ENCODE measurements at places on chromosomes 7 and 10.

DNA sequence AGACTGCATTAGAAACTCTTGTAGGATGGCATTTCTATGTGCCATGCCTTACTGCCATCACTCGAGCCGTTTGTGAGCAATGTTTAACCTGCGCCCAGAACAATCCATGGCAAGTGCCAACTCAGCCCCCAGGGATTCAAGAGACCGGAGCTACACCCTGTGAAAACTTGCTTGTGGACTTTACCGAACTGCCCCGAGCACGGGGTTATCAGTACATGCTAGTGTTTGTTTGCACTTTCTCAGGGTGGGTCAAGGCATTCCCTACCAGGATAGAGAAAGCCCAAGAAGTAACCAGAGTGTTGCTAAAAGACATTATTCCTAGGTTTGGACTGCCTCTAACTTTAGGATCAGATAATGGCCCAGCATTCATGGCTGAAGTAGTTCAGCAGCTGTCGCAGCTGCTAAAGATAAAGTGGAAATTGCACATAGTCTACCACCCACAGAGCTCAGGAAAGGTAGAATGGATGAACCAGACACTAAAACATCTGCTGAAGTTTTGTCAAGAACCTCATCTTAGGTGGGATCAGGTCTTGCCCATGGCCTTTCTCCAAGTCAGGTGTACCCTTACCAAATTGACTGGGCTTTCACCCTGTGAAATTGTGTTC lies 8.9 kb upstream of the CYREN start:
- H3K4me3 ChIP-seq: no peak overlapping the region
- H3K27ac ChIP-seq: no peak overlapping the region
- H3K27me3 ChIP-seq: no peaks in the 10 kb centered on the region
- H3K36me3 ChIP-seq: peaks cover 14% of the 10 kb centered on the region
- no peak for DNase-seq
- peaks cover 6% of the 10 kb centered on the region for H3K4me1 ChIP-seq

GRCh38 chr7:131341690-131342089 lies 14.0 kb downstream of the MKLN1 start:
- H3K36me3 ChIP-seq: no peaks in the 10 kb centered on the region
- DNase-seq: no peak
- H3K27ac ChIP-seq: no peak overlapping the region
- no peak overlapping the region for H3K4me3 ChIP-seq

DNA sequence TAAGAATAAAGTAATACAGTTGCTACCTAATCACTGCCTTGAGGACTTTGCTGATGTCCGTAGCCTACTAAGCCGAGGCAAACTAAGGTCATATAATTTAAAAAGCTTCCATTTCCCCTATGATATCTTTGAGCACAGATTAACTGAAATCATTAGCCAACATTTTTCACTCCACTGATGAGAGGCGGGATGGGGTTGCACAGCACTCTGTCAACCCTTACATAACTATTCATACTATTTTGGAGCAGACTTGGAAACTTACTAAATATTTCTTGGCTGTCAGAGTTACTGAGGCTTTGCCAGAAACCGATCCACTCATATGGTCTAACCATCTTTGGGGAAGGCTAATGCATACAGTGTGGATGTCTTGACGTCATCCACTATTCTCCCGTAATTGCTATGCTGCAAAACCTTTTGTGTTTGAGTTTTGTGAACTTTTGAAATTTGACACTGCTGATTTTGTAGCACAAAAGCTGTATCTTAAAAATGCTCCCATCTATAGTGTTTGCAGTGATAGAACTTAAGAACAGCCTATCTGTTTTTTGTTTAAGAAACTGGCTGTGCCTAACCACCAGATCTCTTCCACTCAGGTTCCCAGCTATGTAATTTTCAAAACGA lies 248.7 kb downstream of the TSPAN12 start:
- H3K36me3 ChIP-seq: no peaks in the 10 kb centered on the region
- H3K27me3 ChIP-seq: no peaks in the 10 kb centered on the region
- no peak overlapping the region for H3K27ac ChIP-seq
- no peak overlapping the region for H3K4me3 ChIP-seq
- H3K4me1 ChIP-seq: no peaks in the 10 kb centered on the region

DNA sequence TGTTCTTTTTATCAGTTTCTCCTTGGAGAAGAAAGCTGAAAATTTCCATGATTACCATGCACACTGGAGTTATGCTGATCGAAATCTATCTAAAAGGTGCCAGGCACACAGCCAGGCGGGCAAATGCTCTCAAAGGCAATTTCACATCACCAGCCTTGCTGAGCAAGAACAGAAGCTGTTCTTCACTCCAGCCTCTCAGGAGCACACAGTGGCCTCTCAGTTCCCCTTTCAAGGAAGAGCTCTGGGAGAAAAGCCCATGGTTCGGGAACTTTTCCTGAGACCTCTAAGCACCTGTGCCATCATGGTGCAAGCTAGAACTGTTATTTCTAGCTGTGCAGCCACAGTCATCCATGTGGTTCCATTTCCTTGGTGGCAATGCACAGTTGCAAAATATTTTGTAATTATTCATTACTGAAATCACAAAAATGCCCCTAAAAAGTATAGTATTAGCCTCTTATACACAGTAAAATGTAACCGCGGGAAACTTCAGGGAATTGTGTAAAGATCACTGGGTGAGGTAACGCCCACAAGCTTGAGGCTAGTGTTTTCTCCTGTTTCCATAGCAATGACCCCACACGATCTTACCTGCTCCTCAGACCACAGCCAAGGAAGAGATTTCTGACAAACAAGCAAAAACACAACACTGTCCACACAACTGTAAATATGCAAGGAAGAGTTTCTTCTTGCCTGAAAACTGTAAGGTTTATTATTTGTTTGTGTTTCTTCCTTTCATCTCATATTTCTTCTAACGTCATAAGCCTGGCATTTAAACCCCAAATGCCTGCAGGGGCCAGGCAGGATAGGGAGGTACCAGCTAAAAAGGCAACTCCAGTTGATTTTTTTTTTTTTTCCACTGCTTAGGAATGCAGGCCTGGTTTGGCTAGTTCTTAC lies 121.2 kb downstream of the FAM107B start:
- H3K4me1 ChIP-seq: peaks cover 4% of the 10 kb centered on the region
- H3K36me3 ChIP-seq: no peaks in the 10 kb centered on the region
- no peaks in the 10 kb centered on the region for H3K27me3 ChIP-seq
- peak; percentile 60 for DNase-seq

DNA sequence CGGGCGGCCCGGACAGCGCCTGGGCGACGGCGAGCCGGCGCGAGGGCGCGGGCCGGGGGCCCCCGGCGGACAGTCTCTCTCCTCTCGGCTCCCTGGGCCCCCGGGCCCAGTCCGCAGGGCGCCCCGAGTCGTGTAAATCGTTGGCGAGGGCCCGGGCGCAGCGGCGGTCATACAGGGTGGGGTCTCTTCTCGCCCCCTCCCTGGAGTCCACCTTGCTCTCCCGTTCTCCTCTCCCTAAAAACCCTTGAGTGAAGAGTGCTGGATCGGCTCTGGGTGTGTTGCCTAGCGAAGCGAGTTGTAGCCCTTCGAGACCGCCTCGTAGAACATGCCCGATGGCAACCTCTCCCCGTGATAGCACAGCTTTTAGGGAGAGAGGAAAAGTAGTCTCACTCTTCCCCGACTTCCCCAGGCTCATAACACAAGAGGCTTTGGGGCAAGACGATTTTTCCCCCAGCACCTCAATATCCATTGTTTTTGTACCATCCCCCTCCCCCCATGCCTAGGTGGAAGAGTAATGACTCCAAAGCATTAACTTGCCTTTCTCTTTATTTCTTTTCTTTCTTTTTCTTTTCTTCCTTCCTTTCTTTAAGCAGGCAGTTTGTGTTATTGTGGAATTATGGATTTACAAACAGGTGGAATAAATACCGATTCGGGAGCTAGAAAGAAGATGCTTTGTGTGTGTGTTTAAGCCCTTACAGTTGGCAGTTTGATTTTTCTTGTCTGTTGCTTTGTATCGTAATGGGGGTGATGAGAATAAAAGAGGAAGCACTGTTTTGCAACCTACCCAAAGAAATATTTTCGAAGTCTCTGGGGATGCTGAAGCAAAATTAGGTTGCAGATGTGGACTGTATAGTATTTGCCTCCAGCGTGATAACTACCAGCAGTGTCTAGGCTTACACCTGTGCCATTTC lies 822 bp downstream of the SHOC2 start:
- peak; percentile 52 for DNase-seq
- no peaks in the 10 kb centered on the region for H3K36me3 ChIP-seq
- no peaks in the 10 kb centered on the region for H3K27me3 ChIP-seq
- H3K4me1 ChIP-seq: no peaks in the 10 kb centered on the region
- H3K4me3 ChIP-seq: peak overlapping the region; percentile 82

- peaks cover 12% of the 10 kb centered on the region for H3K4me1 ChIP-seq
- H3K36me3 ChIP-seq: no peaks in the 10 kb centered on the region
Measured at GRCh38 chr10:103635580-103635979, 142.1 kb downstream of the NEURL1 start.

- H3K4me3 ChIP-seq: no peak overlapping the region
- H3K4me1 ChIP-seq: no peaks in the 10 kb centered on the region
- no peaks in the 10 kb centered on the region for H3K36me3 ChIP-seq
- no peak overlapping the region for H3K27ac ChIP-seq
- no peaks in the 10 kb centered on the region for H3K27me3 ChIP-seq
- no peak for DNase-seq
Measured at GRCh38 chr7:38385682-38386081, 112.2 kb upstream of the TARP start.

DNA sequence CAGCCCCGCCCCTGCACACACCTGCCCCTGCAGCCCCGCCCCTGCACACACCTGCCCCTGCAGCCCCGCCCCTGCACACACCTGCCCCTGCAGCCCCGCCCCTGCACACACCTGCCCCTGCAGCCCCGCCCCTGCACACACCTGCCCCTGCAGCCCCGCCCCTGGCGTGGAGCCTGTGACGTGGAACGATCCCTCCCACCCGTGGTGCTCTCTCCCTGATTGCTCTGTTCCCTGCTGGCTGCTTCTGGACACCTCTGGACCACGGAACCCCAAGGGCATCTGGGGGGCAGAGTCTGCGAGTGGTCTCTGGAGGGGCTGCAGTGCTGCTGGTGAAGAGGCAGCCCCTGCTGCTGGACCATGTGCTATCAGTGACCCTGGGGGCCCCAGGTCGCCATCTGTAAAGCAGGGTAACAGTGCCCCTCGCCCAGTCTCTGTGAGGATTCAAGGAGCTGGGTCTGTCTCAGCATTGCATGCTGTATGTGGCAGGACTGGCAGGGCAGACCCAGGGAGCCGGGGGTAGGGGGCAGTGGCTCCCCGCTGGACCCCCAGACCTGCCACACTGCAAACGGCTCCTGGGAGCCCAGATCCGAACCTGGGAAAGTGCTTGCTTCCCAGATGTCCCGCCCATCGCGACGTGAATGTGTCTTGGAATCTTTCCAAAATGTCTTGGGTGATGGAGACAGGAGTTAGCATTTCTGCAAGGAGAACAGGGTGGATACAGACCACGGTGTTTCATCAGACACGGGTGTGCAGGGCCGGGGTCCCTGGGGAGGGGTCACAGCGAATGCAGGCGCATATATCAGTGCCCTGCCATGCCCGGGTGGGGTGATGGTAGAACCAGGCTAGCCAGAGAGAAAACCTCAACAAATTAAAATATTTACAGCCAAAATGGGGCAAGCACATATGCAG lies 27.9 kb upstream of the NKX6-2 start:
- H3K4me1 ChIP-seq: no peaks in the 10 kb centered on the region
- DNase-seq: no peak
- no peak overlapping the region for H3K27ac ChIP-seq
- H3K27me3 ChIP-seq: no peaks in the 10 kb centered on the region

- H3K4me3 ChIP-seq: no peak overlapping the region
- H3K36me3 ChIP-seq: no peaks in the 10 kb centered on the region
- H3K4me1 ChIP-seq: no peaks in the 10 kb centered on the region
- DNase-seq: no peak
- H3K27ac ChIP-seq: no peak overlapping the region
Measured at GRCh38 chr7:15798081-15798480, 111.6 kb upstream of the MEOX2 start.

- no peaks in the 10 kb centered on the region for H3K36me3 ChIP-seq
- H3K4me1 ChIP-seq: no peaks in the 10 kb centered on the region
- H3K4me3 ChIP-seq: no peak overlapping the region
Measured at GRCh38 chr7:21463524-21463923, 35.6 kb downstream of the SP4 start.

- no peak overlapping the region for H3K4me3 ChIP-seq
- DNase-seq: no peak
- H3K36me3 ChIP-seq: no peaks in the 10 kb centered on the region
Measured at GRCh38 chr10:61548364-61548763, 95.2 kb upstream of the TMEM26 start.

DNA sequence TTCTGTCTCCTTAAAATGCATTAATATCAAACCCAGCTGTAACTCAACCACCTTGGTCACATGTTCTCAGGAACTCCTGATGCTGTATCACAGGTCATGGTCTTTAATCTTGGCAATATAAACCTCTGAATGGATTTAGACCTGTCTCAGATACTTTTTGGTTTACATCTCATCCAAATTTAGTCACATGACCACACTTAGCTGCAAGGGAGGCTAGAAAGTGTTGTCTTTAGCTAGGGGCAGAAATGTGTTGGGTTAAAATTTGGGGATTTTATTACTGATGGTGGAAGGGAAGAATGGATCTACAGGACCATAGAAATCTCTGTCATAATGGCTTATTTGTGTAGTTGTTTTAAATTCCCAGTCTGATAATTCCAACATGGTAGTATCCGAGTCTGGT lies 29.6 kb upstream of the IL15RA start:
- DNase-seq: no peak
- H3K4me3 ChIP-seq: no peak overlapping the region
- H3K4me1 ChIP-seq: no peaks in the 10 kb centered on the region
- H3K36me3 ChIP-seq: no peaks in the 10 kb centered on the region
- no peaks in the 10 kb centered on the region for H3K27me3 ChIP-seq

- no peak for DNase-seq
- H3K4me3 ChIP-seq: no peak overlapping the region
- H3K36me3 ChIP-seq: peaks cover 23% of the 10 kb centered on the region
- no peaks in the 10 kb centered on the region for H3K4me1 ChIP-seq
- H3K27ac ChIP-seq: no peak overlapping the region
Measured at GRCh38 chr10:73762915-73763314, 18.7 kb downstream of the SEC24C start.

DNA sequence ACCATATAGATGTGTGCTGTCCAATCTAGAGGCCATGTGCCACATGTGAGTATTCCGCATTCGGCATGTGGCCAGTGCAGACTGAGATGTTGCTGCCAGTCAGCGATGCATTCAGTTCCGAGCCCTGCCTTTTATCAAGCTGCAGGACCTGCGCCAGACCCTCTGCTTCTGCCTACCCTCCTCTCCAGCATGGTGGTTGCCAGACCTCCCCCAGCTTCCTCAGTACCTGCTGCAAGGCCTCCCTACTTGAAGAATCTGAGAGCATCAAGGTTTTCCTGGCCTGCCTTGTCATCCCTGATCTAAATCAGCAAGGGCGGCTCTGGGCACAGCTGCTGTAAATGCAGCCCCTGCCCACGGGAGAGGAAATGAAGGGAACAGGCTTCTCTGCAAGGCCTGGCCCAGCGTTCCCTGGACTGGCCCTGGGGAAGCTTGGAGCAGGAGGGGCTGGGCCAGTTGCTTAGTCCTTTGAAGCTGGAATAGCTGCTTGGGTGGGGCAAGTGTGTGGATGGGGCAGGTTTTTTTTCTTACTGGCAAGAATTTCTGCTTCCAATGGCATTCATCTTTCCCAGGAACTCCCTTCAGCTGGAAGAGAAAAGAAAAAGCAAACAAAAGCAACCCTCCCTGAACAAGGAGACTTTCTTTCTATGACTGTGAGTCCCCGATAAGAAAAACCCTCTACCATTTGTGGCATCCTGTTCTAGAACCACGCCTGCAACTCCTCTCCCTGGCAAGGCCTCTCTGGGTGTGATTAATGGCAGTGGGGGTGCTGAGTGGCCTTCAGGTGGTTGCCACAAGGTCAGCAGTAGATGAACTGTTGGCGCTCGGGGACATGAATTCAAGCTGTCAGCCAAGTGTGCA lies 93.0 kb downstream of the NHLRC2 start:
- DNase-seq: no peak
- H3K4me1 ChIP-seq: no peaks in the 10 kb centered on the region
- no peak overlapping the region for H3K4me3 ChIP-seq
- H3K27me3 ChIP-seq: no peaks in the 10 kb centered on the region
- H3K36me3 ChIP-seq: no peaks in the 10 kb centered on the region

Data from breast epithelium (tissue), 4 donors.